Stimulated activated CD4-positive, alpha-beta T cell treated with anti-CD3 and anti-CD28 coated beads, Interleukin-2, amount 100 ng/mL, for 24 hours (primary cell): ENCODE measurements at places on chromosomes 16 and 17.

DNA sequence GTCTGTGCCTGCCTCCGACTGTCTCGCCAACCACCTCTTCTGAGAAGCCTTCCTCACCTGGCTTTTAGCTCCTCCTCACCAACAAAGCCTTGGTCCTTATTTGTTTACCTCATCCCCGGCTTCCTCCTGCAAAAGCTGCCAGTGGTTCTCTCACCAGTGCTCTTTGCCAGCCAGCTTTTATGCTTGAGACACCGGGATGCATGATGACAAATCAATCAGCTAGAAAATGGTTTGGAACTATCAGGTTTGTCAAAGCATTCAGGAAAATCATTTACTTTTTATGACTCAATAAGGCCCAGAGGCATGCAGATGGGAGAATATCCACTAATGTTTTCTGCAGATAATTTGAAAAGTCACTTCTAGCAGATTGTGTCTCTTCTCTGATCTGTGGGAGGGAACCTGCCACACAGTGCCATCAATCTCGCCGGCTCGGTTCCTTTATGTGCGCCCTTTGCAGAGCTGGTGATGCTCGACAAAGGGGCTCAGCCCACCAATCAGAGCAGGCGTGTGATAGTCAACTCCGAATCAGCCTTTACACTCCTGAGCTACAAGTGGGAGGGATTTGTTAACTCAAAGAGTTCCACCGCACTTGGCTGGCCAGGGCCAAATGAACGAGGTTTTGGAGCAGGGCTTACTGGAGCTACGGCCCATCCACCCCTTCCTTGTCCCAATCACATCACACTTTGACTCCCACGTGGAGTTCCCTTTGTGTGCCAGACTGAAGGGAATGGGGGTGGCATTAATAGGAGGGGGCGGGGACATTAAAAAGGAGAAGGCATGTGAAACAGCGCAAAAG is 85.8 kb downstream of the MRC2 start:
- no peak for DNase-seq

- DNase-seq, result no peak
Measured at GRCh38 chr17:67628580-67629013, 89.1 kb upstream of the NOL11 start.

- DNase-seq, result no peak
Measured at GRCh38 chr16:24771132-24771778, 41.8 kb downstream of the TNRC6A start.

- DNase-seq, result no peak
Measured at GRCh38 chr16:81095653-81095952, 592 bp downstream of the GCSH start.

DNA sequence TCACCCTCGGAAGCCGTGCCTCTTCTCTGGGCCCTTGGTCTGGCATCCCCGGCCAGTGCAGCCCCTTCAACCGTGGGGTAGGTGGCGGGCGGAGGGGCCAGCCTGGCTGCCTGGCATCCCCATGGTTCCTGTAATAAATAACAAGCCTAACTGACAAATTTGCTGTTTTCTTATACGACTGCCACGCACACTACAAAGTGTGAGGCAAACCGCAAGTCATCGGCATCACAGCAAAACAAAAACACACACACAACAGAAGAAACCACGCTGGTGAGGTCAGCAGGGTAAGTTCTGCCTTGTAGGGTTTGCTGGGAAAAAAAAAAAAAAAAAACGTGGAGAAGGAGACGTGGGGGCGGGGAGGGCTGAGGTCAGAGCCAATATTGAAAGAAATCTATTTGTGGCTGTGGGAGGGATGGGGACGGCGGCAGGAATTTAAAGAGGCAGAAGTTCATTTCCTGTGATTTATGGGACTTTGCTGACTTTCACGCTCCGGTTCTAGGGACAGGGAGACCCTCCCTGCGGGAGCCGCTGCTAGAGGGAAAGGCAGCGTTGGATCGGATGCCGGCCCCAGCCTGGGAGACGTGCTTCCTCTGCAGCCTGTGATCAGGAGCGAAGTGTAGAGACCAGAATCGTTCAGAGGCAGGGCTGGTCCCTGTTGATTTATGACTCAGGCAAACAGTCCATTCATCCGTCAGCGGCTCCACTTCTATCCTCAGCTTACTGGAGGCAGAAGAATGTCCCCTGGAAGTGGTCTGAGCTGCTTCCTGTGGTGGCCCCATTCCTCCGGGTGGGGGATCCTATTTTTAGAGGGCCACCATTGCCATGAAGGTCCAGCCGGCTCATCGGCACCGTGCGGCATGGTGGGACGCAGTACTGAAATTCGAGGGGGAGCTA is 162.8 kb downstream of the FOXL1 start:
- DNase-seq, result no peak

GRCh38 chr17:20315821-20316220 is 151.5 kb downstream of the LGALS9B start:
- DNase-seq, result no peak

DNA sequence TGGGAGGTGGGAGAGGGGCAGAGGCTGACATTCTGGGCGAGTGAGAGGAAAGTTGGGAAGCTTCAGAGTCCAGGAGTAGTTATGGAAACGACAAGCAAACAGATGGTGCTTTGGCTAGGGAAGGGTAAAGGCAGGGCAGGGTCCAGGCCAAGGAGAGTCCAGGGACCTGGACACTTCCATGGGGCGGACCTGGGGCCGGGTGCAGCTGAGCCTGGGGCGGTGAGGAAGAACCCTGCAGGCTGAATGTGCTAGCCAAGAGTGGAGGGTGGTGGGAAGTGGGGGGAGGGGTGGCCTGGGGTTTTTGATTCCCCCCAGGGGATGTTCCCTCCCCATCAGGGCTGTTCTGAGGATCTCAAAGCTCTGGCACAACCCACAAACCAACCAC is 2.6 kb downstream of the PPP1R9B start:
- DNase-seq, result no peak

DNA sequence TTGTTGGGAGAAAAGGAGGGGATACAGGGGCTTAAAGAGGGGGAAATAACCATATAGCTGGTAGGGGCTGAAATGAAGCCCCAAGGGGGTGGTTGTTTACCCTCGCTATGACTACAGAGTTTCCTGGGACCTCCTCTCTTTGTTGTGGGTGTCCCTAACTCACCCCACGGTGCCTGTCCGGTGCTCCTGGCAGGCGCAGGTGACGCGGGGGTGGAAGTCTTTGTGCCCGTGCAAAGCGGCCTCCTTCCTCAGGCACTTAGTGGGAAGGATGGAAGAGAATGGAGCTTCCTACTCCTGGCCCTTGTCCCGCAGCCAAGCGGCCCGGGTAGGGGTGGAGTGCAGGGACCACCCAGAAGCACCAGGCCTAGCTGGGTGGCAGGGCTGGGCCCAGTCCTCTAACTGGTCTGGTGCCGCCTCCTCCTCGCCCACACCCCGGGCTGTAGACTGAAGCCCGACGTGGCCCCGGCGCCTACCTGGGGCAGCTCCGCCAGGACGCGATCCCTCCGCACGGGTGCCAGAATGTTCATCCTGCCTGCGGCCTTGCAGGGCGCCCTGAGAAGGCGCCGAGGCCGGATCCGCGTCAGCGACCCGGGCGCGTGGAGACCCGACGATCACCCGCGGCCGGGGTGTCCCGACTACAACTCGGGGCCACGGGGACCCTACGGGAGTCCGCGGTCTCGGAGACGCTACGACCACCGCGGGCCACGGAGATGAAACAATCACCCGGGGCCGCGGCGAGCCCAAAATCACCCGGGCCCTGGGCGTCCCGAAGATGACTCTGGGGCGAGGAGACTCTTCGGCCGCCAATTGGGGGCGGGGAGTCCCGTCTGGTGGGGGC is 709 bp downstream of the RAB34 start:
- peak; percentile 46 for DNase-seq
